ENCODE measurements at places on chromosomes 3 and 15.

GRCh38 chr3:49462222-49462621, 7.8 kb upstream of the DAG1 start:
- DNase-seq = no peak

DNA sequence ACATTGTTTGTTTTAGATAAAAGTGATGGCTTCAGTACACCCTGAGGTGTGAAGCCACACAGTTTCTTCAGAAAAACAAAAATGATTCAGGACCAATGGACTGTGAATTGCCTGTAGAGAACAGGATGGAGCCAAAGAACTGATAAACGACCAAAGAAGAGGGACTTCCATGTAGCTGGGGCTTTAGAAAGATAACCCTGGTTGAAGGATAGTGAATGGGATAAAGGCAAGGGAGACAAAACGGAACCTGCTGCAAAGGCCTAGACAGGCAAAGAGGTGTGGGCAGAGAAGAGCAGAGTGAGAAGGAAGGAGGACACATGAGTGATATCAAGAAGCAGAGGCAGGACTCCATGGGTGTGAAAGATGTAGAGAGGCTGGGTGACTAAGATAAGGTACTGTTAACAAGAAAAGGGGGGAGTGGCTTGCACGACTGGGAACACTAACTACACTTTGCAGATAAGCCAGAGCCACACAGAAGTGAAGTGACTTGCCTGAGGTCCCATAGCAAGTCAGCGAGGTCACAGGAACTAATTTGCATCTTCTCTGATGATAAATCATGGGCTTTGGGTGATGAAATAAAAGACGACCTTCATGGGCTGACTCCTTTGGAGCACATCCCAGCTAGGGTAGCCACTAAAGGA, 44.3 kb downstream of the RAB6B start:
- DNase-seq = no peak

DNA sequence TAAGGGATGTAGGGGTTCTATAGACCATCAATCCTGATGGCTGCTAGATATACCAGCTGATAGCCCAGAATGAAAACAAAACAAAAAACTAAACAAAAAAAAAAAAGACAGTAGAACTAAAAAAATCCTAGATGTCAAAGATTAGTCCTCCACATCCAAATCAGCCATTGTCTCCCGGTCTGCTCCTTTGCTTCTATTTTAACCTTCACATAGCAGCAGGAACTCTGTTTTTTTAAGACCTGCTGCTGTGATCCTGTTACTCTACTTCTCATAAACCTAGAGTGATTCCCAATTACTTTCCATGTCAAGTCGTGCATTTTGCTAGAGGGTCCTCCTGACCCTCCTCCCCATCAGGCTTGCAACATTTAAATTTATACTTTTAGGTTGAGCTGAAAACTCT, 2.5 kb downstream of the IFT122 start:
- DNase-seq = no peak

GRCh38 chr3:4493941-4494894, 1.1 kb downstream of the ITPR1 start:
- no peak for DNase-seq

DNA sequence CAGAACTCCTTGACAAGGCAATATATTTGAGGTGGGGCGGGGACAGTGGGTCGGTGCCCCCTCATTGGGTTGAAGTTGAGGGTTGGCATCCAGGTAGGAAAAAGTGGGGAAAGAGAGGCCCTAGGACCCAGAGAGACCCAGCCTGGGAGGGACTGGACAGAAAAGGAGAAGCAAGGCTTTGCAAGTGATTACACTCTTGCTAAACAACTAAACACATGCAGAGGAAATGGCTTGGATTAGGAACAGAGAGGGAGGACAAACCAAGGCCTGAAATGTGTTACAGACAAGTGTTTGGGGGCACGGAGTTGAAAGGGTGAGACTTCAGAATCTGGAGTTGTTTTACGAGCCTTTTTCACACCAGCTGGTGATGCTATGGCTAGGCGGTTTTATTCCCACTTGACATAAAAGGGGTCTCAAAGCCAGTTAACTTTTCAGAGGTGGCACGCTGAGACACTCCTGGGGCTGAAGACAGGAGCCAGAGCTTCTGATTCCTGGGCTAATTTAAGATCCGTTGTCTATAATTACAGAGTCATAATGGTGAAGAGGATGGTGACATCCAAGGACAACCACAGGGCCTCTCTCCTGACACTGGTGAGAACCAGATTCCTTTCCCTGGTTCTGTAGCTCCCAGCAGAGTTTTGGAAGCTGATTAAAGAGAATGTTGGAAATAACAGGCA, 7.7 kb upstream of the KCTD6 start:
- no peak for DNase-seq
